ENCODE measurements at places on chromosomes 12 and 14.

- peak; percentile 7 for DNase-seq
Observed at GRCh38 chr12:6688543-6688998, 604 bp downstream of the ZNF384 start.

DNA sequence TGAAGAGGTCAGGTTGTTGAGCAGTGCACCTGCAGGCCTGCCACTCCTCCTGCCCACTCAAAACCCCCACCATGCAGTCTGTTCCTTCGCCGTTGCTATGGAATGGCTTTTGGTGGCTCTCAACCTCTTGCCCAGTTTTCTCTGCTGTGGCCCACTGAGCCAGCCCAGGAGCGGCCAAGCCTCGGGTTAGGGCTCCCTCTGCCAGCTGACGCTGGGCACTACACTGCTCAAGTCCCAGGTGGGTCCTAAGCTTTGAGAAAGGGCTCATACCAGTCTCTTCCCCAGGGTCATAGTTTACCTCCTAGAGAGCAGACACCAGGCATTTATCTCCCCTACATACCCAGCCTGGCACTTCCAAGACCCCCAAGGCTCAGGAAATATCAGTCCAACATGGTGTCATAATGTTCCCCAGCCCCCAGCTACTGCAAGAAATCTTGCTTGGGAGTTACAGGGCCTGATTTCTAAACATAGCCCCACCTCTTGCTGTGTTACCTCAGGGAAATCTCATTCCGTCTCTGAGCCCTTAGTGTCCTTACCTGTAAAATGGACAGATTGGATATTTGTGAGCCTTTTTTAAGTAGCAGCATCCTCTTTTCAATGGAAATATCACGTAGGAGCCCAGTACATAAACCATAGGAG is 59.4 kb downstream of the TSPAN11 start:
- DNase-seq = no peak

GRCh38 chr14:100585448-100586152 is 1.6 kb downstream of the BEGAIN start:
- no peak for DNase-seq

DNA sequence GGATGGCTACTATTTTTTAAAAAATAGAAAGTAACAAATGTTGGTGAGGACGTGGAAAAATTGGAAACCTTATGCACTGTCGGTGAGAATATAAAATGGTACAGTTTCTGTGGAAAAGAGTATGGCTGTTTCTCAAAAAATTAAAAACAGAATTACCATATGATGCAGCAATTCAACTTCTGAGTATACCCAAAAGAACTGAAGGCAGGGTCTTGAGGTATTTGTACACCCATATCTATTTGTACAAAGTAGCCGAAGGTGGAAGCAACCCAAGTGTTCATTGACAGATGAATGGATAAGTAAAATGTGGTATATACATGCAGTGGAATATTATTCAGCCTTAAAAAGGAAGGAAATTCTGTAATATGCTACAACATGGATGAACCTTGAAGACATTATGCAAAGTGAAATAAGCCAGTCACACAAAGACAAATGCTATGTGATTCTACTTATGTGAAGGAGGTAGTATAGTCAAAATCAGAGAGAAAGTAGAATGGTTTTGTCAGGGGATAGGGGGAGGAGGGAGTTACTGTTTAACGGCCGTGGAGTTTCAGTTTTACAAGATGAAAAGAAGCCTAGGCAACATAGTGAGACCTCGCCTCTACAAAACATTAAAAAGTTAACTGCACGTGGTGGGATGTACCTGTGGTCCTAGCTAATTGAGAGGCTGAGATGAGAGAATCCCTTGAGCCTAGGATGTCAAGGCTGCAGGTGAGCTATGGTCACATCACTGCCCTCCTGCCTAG is 38.4 kb upstream of the CCT2 start:
- DNase-seq = no peak

- no peak for DNase-seq
Observed at GRCh38 chr12:100520048-100520769, 46.5 kb downstream of the NR1H4 start.

Measured in stimulated activated CD8-positive, alpha-beta memory T cell treated with anti-CD3 and anti-CD28 coated beads, Interleukin-4, amount 100 ng/mL, for 1 hour (primary cell).